Left forelimb (tissue), 1 donor: ENCODE measurements at places on chromosomes 4 and X.

- no peak for DNase-seq
Measured at GRCh38 chr4:102061133-102061532, 270.6 kb downstream of the BANK1 start.

DNA sequence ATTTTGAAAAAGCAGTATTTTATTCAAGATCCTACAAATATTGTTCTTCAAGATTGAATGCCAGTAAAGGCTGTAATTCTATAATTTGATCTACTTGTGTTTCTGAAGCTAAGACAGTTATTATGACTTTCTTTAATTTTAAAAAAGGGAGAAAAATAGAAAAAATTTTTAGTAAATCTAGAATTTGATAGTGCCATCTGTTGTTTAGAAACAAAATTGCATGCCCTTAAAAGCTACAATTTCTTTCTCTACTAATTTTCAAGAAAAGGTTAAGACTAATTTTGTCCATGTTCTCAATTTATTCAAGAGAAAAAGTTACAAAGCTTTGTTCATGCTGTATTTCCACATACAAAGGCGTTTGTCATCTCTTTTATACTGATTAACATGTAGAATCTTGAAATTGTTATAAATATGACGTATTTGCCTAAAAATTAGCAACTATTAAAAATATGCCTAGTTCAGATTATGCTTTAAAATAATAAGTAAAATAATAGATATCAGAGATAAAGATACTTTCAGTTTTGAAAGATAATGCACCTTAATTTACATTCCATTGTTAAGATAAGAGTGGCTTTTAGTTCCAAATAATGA is 25.6 kb upstream of the MMRN1 start:
- no peak for DNase-seq

GRCh38 chrX:13377550-13377934 is 57.7 kb upstream of the ATXN3L start:
- peak; percentile 66 for DNase-seq

GRCh38 chrX:8089141-8089540 is 81.9 kb downstream of the VCX2 start:
- DNase-seq = no peak

DNA sequence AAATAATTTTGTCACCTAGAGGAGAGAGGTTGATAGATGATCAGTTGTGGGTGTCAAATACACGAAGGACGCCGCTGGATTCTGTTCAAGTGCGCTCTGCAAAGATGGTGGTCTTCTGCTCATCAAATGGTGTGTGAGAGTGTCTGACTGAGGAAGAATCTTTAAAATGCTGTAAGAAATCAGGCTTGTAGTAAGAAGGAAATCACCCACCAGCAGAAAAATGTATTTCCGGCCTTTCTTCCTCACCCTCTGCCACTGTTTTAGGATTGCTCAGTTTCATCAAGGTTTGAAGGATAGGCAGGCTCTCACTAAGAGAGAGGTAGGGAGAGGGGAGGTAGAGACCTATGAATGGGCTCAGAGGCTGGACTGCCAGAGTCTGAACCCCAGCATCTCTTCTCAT is 28.7 kb downstream of the RHOH start:
- no peak for DNase-seq

DNA sequence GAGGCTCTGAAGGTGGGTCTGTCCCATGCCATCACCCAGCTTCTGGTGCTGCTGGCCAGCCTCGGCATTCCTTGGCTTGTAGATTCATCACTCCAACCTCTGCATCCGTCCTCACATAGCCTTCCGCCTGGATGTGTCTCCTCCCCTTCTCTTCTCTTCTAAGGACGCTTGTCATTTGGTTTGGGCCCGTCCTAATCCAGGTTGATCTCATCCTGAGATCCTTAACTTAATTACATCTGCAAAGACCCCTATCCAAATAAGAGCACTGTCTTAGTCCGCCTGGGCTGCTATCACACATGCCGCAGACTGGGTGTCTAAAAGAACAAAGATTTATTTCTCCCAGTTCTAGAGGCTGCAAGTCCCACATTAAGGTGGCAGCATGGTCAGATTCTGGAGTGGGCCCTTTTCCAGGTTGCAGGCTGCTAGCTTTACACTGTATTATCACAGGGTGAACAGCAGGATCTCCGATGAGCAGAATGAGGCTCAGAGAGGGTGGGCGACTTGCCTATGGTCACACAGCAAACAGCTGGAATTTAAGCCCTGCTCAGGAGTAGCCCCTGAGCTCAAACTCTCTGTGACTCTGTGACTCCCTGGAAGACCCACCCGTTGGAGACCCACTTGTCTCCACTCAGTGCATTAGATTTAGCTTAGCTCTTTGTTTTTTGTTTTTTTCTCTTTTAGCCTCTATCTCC is 113.1 kb downstream of the STK32B start:
- DNase-seq = no peak

DNA sequence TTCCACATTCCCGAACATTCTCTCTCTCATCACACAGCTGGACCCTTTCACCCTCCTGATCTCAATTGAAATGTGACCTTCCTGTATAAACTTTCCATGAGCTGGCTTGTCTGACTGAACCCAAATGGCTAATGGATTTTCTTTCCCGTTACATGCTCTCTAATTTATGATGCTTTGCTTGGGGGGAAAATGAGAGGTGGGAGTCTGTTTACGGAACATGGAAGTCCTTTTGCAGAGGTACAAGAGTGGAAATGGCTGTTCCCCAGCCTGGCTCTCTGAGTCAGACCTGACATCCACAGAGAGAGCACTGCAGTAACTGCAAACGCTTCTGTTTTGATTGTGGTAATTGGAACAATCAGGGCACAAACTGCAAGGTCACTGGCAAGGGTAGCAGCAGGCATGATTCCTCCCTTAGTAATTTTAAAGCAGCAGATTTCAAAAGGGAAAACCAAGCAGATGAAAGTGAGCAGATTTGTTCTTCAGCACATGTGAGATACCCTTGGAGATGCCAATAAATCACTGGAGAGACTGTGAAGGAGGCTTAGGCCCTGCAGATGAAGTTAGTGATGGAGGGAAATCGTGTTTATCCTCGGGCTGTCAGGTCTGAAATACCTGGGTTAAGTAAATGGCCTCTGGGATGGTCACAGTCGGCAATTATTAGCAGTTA is 83.9 kb downstream of the SNCA start:
- DNase-seq = no peak
